ENCODE measurements at places on chromosomes 16 and 17.
A peak's percentile ranks its signal among the peaks of the same experiment; 100 is the strongest.

- DNase-seq: peak; percentile 90
These were observed 497 bp downstream of the SMIM5 start for GRCh38 chr17:75633486-75634375.

GRCh38 chr16:529012-529575 lies 1.6 kb downstream of the CAPN15 start:
- DNase-seq: no peak

DNA sequence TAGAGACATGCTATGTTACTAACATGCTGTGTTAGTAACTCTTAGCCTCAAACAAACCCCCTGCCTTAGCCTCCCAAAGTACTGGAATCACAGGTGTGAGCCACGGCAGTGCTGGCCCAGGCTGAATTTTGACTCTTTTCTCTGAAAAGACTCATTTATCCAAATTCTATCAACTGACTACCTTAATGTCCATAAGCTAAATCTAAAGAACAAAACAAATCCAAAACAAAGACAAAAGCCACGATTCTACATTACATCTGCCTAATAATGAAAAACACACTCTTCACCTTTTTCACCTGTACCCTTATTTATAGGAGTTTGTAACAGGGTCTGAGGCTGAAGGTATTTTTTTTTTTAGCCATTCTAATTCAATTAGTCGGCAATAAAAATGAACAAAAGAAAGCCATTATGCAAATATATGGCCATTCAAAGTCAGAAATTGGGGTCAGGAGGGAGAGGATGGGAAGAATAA lies 432.5 kb downstream of the RBFOX1 start:
- no peak for DNase-seq

DNA sequence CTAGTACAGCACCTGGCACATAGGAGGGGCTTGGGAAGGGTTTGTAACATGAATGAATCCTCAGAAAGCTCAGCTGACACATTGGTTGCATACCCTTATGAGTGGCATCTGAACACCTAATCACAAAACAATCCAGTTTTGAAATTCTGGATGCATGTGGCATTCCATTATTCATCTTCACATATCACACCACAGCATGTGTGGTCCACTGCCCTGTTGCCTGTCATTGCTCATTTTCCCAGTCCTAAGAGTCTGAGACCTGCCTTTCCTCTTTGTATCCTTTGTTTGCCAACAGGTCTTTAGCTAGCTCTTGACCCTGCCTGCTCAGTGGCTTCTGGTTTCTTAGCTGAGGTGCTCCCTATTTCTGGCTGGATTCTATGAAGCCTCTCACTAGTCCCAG lies 170.8 kb upstream of the ASIC2 start:
- DNase-seq: no peak

DNA sequence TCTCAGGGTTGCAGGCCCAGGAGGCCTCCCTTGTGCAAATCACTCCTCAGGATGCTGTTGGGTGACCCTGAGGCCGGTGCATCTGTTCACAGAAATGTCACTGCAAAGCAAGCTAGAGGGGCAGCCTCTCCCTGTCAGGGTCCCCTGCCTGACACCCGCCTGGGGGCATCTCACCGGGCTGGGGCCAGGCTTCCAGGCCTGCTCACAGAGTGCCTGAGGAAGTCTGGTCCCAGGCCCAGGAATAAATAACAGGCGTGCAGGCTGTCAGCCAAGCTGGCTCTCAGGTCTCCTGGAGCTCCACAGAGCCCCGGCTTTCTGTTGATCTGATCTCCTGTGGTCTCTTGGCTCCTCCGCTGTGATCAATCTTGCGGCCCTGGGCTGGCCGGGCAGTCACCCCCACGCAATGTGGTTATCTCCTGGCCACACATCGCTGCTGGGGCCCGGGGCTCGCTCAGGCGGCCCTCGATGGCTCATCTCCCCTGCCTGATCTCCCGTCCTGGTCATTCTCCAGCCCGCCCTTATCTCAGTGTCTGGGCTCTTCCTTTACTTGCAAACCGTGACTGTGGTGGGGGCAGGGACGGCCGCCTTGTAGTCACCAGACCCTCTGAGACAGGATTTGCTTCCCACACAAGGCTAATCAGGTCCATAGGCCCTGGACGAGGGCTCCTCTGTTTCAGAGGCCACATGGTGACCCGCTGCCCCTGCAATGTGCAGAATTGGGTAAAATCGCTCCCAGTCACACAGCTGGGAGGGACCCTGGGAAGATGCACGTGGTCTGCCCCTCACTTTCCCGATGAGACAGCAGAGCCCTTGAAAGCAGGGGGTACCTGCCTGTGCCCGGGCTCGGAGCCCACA lies 231.2 kb upstream of the GSE1 start:
- no peak for DNase-seq

DNA sequence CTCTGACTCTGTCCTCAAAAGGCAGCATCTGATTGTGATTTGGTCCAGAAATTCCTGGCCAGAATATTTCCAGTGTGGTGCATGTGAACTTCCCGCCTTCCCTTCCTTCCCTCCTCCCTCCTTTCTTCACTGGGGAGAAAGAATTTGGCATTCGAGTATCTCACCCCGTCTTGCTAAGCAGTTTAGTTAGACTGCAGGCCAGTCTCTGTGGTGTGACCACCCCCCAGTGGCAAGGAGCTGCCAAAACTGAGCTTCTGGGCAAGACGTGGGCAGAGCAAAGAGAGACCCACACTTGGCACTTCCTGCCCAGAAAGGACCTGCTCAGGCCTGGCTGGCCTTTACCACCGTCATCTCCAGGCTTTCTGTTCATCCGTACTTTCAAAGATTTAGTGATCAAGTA lies 36.4 kb downstream of the SNX20 start:
- DNase-seq: no peak

- no peak for DNase-seq
These were observed 12.9 kb downstream of the VASN start for GRCh38 chr16:4384509-4384942.

DNA sequence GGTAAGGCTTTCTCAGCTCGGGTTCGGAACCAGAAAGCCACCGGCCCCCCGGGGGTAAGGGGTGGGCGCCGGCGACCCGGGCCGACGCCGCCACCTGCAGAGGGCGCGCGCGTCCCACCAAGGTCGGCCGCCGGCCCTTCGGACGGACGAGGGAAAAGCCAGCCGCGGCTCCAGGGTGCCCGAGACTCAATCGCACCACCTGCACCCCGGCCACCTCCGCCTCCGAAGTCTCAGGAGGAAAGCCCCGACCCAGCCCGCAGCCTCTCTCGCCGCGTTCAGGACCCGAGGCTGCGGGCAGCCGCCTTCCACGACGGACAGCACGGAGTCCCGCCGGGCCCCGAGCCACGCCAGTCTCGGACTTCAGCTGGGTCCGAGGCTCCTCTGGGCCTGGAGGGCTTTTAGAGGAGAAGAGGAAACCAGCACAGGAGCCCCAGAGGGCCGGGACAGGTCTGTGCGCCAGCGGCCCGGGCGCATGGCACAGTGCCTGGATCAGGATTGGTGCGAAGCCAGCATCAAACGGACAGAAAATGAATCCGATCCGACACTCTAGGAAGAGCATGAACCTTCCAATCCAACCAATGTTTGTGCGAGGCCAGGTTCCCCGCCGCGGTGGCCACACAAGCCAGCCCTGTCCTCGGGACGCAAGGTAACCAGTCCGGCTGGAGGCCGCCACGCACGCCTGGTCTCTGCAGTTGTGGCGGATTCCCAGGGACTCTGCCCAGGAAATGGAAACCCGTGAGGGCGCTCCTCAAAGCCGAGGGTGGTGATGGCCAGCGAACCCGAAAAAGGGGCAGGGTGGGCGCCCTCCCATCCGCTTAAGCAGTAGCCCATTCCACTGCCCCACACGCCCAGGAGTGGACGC lies 6.7 kb downstream of the CBX8 start:
- no peak for DNase-seq

GRCh38 chr17:43220511-43221125 lies 7.8 kb downstream of the CCDC200 start:
- DNase-seq: no peak

GRCh38 chr17:80951121-80952090 lies 40.2 kb upstream of the CHMP6 start:
- no peak for DNase-seq

- no peak for DNase-seq
These were observed 124.7 kb upstream of the PLCG2 start for GRCh38 chr16:81654346-81654745.
